Left colon (tissue), 2 donors: ENCODE measurements at places on chromosomes 7 and 10. TPM values are rescaled to one million over a fixed set of nuclear protein-coding genes. Genes with fewer than 3 reads are reported as not detected.
A peak's percentile ranks its signal among the peaks of the same experiment; 100 is the strongest.

GRCh38 chr10:20233423-20233822 is 417.2 kb downstream of the PLXDC2 start:
- no peak for DNase-seq

Gene ANKRD61
- total RNA-seq = not detected

DNA sequence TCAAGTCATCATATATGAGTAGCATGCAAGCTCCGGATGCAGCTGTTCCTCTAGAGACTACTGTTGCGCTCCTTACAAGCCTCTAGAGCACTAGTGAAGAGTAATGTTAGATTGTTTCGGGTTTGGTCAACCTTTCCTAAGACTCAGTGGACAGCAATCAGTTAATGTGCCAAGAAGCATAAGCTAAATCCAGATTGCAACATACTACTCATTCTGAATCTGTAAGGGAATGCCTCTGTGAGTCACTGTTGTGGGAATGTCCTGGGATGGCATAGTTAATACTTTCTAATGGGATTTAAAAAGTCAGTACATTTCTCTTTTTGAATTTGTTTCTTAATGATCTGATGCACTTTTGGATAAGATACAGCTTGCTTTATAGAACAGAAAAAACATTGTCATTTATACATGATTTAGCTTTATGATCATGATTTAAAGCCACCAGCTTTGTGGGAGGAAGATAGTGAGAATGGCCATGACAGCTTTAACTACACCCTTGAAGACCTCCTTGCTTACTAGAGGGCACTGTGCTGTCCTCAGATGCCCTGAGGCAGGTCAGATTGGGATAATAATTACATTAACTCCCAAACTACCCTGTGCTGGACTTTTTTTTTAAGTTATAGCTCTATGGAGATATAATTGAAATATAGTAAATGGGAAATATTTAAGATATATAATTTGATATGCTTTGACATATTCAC is 138.4 kb downstream of the SDK1 start:
- no peak for DNase-seq

DNA sequence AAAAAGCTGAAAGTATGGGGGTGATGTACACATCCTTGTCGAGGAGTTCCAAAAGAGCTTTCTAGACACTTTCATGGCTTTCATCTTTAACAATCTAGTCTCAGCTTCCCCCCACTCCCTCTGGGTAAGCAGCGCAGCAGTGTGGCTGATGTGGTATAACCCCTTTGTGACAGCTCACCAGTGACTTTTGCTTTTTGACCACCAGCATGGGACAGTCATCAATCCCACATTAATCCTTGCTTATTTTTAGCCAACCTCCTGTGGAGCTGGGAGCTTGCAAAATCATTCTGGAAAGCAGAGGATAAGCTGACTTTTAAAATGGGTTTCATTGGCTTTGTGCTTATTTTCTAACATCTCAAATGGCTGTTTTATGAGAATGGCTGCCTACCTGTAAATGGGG is 272.7 kb downstream of the HDAC9 start:
- DNase-seq = no peak

Gene CALCR
- total RNA-seq = not detected

Gene RAB19
- total RNA-seq = 14.9 TPM

DNA sequence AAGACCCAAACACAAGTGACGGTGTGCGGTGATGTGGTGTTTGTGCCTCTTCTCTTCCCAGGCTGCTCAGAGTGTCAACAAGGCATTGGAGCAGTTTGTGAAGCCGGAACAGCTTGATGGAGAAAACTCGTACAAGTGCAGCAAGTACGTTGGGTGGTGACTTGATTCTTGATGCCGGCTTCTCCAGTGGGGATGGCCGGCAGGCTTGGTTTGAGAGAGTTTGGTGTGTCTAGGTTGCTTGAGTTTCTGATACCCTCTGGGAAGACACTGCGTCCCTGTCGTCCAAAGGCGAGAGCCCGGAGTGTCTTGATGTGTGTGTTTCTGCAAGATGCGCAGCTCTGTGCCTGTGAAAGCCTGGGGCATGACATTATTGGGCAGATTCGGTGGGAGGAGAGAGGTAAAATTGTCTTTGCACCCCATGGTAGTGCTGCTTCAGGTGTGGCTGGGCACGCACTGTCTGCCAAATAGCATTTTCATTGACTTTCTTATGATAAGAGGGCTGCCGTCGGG is 111.8 kb downstream of the ANKRD61 start:
- DNase-seq = no peak

Gene NXPH1
- total RNA-seq = not detected

Gene GNGT1
- total RNA-seq = not detected

- DNase-seq = no peak
These were observed 261.5 kb downstream of the ELMO1 start for GRCh38 chr7:37187179-37187578.

DNA sequence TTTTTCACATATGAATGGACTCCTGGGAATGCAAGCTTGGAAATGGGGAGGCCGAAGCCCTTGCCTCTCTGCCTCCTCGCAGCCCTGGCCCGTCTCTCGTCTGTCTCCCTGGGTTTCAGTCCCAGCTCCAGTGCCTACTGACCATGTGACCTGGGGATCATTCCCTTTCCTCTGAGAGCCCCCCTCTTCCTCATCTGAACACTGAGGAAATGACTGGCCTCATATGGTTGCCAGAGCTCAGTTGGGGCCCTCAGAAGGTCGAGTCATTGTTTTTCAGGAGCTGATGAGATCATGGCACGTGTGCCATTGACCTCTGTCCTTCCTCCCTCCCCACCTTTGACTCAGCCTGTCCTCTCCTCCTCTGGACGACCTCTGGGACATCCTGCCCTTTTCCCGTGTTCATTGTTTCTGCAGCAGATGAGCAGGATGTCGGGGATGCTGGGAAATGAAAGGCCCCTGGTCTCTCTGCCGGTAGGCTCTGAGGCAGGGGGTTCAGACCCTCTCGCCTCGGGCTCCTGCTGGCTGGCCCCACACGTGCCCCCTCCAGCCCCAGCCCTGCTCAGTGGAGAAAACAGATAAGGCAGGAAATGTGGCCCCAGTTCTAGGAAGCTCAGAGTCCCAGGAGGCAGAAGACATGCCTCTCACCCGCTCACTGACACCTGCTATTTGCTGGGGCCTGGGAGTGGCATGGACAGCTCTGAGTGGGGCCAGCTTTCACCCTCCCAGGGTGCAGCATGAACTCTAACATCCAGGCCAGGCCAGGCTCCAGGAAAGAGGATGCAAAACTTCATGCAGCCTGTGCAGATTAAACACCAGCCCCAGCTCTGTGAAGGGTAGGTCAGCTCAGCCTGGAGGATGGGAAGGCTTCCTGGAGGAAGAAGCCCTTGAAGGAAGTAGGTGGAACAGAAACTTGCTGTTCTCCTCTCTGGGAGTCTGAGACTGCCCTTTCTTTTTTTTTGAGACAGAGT is 8.3 kb upstream of the PPP1R35 start:
- no peak for DNase-seq

Gene RBM20
- total RNA-seq = 1.9 TPM

Gene MNX1
- 15.9 TPM for total RNA-seq

Gene MUC3A
- total RNA-seq = 185 TPM

GRCh38 chr7:96708872-96709271 is 774 bp downstream of the SEM1 start:
- no peak for DNase-seq

Gene PTPRN2
- 40.7 TPM for total RNA-seq

DNA sequence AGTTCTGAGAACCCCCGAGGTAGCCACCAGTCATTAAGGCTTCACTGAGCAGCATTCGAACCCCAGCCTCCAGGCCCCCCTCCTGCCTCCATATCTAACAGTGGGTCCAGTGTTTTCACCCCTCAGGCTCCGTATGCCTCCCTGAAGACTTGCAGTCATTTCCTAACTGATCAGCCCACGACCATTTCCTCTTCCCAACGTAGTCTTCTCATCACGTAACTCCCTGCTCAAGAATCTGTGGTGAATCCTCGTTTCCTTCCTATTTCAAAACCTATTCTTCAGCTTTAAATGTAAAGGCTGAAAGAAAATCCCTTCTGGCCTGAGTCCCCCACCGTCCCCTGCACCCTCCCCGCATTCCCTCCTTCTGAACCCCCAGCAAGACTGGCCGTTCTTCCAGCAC is 21.1 kb downstream of the FRMD4A start:
- no peak for DNase-seq

DNA sequence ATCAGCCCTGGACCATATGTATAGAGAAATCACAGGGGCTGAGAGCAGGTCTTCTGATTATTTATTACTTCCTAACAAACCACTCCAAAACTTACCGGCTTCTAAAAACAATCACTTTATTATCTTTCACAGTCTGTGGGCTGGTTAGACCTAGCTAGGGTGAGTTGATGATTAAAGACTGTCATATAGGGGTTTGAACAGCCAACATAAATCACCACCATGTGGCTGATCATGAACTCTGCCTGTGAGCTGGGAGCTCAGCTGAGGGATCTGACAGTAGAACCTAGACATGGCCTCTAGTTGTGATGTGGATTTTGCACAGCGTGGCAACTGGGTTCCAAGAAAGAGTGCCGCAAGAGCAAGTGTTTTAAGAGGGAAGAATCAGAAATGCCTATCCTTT is 305.4 kb downstream of the CSTF2T start:
- no peak for DNase-seq

Gene AKR1C4
- not detected for total RNA-seq

- DNase-seq = no peak
These were observed 91.2 kb downstream of the KAT6B start for GRCh38 chr10:74917481-74918077.

Gene CCDC6
- 54.9 TPM for total RNA-seq

DNA sequence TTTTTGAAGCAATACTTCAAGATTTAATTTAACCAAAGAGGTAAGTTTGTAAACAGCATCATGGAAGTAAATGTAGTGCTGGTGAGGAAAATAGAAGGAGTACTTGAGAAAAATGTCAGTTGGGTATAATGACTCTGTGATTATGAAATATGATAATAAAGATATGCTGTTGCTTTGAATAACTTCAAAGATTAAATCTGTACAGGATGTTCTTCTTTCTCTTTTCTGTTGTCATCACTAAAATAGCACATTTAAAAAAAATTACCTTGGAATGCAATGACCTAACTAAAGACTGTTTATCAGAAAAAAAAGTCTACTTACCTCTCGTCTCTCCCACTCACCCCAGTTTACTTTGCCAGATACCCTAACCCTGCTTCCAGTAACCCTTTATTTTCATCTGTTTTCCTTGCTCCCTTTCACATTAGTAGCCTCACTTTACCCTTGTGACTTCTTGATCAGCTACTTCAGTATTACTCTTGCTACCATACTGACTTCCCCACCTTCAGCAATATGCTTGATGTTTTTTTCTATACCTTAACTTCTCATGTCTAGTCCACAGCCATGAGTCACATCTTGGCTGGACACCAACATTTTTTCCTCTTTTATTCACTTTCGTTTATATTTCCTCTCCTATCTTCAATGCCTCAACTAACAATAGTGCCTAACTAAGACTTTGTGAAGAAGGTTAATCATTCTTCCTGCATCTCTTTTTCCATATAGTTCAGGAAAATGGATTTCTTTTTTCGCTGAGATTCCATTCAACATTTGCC is 29.7 kb upstream of the TAS2R16 start:
- DNase-seq = no peak

GRCh38 chr10:125152450-125153368 is 7.7 kb downstream of the CTBP2 start:
- peak; percentile 80 for DNase-seq

DNA sequence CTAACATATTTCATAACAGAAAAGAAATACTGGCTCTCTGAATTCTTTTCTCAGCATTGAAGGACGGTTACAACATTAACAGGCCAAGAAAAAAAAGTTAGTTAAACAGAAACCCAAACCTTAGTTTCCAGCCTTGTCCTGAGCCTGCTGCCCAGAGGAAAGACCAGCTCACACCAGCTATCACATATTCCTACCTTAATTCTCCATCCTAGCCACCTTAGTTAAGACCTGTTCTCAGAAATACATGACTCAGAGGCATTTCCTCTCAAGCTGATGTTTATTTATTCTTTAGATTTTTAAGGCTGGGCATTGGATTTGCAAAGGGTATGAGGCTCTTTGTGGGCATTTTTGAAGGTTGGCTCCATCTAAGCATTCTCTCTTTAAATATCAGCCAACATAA is 34.3 kb upstream of the ADAM12 start:
- DNase-seq = no peak

- no peak for DNase-seq
These were observed 16.0 kb downstream of the FAM13C start for GRCh38 chr10:59346321-59346720.

DNA sequence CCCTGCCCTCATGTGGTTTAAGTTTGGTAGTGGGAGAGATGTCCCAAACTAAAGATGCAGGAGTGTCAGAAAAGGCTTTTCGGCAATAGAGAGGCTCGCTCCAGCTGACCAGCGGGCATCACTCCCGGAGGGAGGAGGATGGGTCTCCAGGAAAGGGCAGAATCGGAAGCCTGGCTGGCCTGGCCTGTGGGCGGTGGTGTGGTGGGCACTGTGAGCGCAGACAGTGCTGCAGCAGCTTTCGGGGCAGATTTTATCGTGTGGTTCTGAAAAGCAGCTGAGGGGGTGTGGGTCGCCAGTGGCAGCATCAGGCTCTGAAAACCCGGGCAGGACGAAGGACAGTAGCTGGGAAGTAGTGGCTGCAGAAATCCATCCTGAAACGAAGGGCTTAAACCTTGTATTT is 12.8 kb downstream of the BNIP3 start:
- no peak for DNase-seq

DNA sequence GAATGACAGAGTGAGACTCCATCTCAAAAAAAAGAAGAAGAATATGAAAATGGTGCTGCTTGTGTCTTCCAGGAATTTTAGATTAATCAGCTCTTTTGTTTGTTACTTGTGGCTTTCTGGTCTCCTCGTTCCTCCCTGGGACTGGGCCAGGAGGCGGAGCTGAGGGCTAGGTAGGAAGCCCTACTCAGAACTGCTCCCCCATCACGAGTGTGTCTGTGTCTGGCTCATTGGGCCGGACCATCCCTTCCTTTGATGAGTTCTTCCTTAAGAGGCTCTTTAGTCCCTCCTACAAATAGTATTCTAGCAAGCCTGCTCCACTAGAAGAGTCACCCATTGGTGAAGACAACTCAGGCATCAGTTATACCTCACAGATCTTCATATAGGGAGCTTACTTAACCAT is 56.8 kb upstream of the YAE1 start:
- DNase-seq = no peak

Gene EPHA1
- total RNA-seq = 25.1 TPM

DNA sequence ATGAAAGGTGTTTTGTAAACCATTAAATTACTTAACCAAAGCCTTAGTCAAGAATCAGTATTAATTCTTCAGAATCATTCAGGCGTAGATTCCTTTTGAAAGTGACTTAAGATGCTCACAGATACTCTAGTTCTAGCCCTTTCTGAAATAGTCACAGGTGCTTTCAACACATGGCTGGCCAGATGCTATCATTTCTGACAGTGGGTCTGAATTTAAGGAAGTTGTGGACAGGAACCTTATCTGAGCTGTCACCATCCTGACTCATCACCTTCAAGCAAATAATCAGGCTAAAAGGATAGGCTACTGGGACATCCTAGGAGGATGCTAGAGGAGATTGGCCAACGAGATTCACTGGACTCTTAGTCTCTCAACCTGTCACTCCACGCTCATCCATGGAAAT is 501.5 kb downstream of the LRMDA start:
- no peak for DNase-seq

Gene FBXL13
- 0.15 TPM for total RNA-seq
